T-helper 2 cell treated with Interferon-gamma antibody and Interleukin-4, amounts not matched to agents 5 μg/mL and 100 μg/mL, for 36 hours (primary cell): ENCODE measurements at places on chromosomes 7 and 10.

- no peak for DNase-seq
Measured at GRCh38 chr7:128402356-128402755, 7.4 kb downstream of the IMPDH1 start.

DNA sequence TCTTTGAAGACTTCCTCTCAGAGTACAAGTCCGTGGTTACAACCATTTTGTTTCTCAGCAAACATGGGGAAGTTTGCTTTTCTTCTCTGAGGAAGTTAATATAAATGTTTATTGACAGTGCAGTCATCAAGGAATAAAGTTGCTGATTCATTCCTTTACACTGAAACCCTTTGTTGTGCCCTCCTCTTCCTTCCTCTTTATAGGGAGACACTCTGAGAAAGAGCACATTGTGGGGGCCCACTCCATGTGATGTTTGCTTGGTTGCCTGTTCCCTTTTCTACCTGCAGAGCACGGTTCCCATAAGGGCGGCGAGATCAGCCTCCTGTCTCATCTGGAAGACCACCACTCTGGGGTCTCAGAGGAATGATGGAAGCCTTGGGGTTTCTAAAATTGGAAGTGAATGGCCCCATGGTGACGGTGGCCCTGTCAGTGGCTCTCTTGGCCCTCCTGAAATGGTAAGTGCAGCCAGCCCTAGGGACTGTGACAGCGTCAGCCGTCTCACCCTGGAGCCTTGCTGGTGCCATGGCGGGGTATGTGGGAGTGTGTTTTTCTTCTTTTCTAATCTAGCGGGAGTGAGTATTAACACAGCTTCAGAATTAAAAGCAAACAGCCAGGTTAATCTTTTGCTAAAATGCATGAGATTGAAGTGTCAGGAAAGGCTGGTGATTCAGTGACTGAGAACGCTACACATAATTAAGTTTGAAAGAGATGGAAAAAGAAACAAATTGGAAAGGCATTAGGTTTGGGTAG lies at the start of gene TBXAS1:
TBXAS1 (plus strand) TSS at position 240 of the 750 bp plus-strand sequence; CDS start at position 367, 127 bp downstream.
- no peak for DNase-seq

GRCh38 chr7:130274983-130275591 lies 8.4 kb downstream of the CPA2 start:
- no peak for DNase-seq

DNA sequence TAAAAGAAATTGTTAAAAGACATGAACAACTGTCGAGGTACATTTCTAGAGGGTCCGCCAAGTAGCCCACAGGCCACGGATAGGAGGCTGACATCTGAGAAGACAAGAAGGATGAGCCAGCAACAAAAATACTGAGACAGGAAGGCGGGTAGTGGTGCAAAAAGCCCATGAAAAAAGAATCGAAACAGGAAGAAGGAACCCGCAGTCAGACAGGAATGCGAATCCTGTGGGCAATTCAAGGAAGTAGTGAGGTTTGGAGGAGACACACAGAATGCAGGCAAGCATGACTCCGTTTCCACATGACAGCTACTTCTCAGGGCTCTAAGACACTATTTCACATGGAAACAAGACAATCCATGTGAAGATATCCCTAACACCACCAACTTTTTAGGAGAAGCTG lies 125.2 kb downstream of the DOCK4 start:
- DNase-seq, result no peak

DNA sequence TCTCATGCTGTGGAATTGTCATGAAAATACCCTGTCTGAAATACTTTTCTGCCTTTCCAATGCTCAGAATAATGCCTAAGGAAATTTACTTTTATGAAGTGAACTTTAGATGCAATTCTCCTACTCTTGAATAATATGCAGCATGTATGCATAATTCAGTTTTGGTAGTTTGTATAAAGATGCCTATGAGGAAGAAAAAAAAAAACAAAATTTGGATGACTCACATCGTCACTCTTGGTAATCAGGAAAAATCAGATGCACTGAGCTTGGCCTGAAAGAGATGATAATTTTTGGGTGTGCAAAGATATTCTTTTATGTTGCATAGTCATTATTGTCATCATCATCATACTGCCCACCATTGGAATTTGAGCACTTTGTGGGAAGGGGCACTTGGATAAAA lies 382.1 kb downstream of the ANKRD7 start:
- DNase-seq, result no peak

GRCh38 chr10:131081376-131081775 lies 230.1 kb downstream of the TCERG1L start:
- peak; percentile 5 for DNase-seq

DNA sequence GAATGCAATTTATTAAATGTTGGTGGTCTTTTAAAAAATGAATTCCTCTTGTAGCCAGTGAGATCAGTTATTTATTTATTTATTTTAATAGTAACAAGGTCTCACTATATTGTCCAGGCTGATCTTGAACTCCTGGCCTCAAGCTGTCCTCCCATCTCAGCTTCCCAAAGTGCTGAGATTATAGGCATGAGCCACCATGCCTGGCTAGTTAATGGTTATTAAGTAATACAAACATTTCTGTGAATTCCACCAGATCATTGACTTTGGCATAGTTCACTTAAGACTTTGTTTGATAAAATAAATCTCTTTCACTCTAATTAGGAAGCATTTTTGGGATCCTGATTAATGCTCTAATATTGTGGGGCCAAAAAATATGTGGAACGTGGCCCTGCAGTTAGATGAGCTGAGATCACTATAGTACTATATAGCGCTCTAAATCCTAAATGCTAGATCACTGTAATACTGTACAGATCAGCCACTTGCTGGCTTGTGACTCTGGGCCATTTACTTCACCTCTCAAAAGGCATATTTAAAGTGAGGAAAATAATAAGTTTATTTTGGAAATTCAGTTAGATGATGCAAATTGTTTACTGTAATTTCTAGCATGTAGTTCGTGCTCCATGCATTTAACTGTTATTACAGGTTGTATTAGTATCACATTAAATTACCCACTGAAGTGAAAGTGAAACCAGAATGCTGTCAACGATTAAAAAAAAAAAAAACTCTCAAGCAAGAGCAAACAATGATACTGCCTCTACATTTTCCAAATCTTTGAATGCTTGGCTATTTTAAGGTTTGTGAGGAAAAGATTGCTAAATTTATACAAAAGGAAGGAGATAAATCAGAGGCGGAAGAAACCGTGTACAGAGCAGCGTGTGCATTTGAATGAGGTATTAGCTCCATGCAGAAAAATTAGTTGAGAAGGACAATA lies 15.9 kb upstream of the FAS start:
- DNase-seq, result no peak

- no peak for DNase-seq
Measured at GRCh38 chr7:129110258-129110981, 34.1 kb upstream of the TSPAN33 start.

DNA sequence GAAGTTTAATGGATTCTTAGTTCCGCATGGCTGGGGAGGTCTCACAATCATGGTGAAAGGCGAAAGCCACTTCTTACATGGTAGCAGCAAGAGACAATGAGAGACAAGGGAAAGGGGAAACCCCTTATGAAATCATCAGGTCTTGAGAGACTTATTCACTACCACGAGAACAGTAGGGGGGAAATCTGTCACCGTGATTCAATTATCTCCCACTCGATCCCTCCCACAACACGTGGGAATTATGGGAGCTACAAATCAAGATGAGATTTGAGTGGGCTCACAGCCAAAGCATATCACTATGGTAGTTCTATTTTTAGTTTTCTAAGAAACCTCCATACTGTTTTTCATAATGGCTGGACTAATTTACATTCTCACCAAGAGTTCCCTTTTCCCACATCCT lies 36.7 kb downstream of the SPAM1 start:
- no peak for DNase-seq

DNA sequence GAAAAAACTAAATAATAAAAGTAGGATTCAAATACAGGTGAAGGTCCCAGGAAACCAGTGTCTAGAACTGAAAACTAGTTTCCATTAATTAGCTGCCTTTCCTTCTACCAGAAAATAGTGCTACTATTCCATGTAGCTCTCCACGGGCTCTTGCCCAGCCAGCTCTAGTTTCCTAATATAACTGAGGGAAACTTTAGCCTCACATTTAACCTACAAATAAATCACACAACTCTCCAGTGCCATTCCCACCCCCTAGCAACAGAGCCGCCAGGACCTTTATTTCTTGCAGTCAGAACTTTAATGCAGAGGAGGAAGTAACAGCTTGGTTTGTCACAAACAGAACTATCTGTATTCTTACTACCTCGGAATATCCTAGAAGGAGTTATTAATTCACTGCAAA lies 10.3 kb downstream of the TOMM7 start:
- no peak for DNase-seq

- no peak for DNase-seq
Measured at GRCh38 chr10:119443970-119444660, 98.4 kb downstream of the RGS10 start.

DNA sequence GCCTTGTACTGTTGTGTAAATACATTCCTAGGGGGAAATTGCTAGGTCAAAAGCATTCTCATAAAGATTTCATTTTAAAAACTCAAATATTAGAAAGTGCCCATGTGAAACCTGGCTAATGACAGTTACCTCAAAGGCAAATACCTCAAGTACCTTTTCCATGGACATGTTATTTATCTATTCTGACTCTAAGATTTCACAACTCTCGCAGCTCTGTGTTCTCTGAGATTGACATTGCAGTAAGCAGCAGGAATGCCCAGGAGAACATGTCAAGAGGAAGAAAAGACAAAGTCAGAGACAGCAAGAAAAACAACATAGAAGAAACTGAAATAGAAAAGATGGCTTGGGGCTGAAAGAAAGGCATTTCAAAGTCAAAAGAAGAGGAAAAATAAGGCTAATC lies 187.4 kb downstream of the CYP26A1 start:
- no peak for DNase-seq

DNA sequence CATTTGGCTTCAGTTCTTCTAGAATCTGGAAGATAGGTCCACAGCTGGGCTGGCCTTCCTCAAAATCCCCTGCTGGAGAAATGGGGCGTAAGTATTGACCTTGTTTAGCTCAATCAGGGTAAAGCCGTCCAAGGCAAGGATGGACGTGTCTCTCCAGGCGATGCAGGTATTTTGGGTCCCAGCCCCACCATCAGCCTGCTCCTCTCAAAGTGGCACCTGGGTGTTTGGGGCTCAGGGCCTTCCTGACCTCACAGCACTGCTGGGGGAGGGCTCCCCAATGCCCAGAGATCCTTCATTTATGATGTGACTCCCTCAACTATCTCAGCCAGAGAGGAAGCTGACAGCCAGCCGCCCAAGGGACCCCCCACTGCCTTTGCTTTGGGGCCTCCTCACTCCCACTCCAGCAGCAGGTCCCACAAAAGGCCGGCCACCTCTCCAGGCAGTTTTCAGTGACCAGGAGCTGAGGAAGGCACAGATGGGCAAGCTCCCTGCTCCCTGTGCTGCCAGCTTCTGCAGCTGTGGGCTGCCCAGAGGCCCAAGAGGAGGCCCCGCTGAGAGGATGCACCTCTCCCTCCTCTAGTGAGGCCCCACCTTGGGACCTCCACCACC lies 140.0 kb upstream of the TCERG1L start:
- DNase-seq, result no peak

GRCh38 chr10:7388602-7389001 lies 22.2 kb downstream of the SFMBT2 start:
- DNase-seq, result no peak

- DNase-seq, result no peak
Measured at GRCh38 chr7:118129041-118129795, 54.7 kb upstream of the LSM8 start.

DNA sequence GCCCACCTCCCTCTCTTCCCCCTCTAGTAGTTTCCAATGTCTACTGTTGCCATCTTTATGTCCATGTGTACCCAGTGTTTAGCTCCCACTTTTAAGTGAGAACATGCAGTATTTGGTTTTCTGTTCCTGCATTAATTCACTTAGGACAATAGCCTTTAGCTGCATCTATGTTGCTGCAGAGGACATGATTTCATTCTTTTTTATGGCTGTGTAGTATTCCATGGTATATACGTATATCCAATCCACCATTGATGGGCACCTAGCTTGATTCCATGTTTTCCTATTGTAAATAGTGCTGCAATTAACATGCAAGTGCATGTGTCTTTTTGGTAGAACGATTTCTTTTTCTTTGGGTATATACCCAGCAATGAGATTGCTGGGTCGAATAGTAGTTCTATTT lies 170.4 kb downstream of the NOC3L start:
- no peak for DNase-seq

DNA sequence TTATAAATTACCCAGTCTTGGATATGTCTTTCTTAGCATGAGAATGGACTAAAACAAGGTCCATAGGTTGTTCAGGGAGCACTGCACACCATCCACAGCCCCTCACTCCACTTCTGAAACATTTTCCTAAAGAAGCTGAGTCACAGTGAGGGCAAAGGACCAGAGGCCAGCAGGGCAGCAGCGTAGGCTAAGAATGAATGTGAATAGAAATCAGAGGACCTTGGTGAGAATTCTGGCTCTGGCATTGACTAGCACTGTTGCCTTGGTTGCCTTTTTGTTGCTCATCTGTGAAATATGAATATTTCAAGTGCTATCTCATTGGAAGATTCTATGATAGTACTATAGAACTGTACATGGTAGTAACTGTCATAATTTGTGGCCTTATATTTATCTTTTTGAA lies 41.7 kb upstream of the TOMM7 start:
- DNase-seq, result no peak

- DNase-seq, result no peak
Measured at GRCh38 chr7:99253369-99253768, 19.3 kb upstream of the MYH16 start.

DNA sequence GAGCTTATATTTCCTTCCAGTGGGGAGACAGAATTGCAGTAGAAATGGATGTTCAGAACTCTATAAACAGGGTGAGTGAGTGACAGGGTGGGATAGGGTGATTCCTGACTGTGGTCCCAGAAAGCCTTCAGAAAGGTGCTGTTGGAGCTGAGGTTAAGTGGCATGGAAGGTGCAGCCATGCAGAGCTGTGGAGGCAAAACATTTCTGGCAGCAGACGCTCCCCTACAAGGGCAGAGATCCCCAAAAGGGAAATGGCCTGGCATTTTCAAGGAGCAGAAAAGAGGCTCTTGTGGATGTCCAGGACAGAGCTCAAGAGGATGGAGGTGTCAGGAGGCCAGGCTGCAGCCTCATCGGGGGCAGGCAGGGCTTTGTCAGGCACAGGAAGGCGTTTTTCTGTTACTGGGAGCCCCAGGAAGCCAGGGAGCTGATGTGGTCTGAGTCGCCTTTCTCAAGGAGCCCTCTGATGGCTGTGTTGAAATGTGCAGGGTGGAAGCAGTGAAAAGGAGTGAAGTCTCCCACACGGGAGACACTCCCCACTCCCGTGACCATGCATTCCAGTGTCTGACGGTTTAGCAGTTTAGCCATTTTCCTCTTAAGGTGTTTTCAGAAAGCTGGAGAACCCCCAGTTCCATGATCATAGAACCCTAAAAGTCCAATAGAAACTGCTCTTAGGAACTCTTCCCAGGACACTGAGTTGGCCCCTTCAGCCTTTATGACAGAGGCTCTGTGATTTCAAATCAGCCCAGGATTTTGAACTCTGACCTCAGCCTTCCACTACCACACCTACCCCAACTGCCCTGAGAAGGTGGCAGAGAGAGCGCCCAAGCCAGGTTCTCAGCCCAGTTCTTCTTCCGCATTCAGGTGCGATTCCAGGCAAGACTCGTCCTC lies 96.2 kb downstream of the C10orf105 start:
- DNase-seq, result no peak

DNA sequence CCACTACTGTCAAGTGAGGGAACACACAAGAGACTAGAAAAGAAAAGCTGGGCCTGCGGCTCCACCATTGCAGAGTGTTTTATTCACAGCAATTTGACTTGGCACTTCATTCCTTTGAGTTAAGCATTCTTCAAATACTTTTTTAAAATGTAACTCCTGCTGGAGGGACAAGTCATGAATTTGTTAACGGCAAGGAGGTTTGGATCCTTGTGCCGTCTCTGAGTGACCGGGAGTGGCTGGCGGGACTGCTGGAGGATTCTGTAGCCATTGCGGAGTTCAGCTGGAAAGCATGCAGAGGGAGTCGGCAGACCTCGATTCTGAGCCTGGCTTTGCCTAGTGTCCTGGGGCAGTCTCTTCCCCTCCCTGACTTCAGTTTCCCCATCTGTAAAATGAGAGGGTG lies 9.8 kb downstream of the HSPA12A start:
- no peak for DNase-seq
